ENCODE measurements at places on chromosomes 16 and 17.

DNA sequence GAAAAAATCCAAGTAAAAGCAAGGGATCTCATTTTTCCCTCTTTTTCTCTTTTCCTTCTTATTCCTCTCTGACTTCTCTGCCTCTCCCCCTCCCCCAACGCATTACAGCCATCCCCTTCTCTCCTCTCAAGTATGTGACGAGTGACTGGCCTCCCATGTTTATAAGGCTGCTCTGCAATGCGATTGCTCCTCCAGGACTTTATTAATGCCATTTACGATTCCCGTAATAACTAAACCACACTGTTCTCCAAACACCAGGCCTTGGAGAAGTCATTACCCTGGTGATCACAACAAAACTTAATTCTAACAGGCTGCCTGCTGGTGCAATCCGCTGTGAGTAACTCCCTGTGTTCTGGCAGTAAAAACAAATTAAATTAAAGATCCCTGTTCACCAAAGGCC, 88.8 kb downstream of the HS3ST3B1 start:
- DNase-seq, result no peak

GRCh38 chr16:83992624-83993023, 24.6 kb downstream of the NECAB2 start:
- no peak for DNase-seq

- DNase-seq, result no peak
Measured at GRCh38 chr17:10162096-10162495, 36.3 kb downstream of the GAS7 start.

DNA sequence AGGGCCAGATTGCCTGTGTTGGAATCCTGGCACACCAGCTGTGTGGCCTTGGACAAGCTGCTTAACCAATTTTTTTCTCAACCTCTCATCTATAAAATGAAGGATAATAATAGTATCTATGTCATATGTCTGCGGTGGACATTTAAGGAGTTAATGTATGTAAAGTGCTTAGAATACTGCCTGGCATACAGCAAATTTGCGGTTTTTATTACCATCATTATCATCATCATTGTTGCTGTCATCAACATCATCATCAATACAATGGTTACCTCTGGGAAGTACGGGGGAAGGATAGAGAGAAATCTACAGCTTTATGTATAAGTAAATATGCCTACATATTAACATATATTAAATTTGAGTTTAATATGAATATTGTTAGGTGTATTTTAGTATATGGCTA, 37.1 kb upstream of the COX10 start:
- no peak for DNase-seq

DNA sequence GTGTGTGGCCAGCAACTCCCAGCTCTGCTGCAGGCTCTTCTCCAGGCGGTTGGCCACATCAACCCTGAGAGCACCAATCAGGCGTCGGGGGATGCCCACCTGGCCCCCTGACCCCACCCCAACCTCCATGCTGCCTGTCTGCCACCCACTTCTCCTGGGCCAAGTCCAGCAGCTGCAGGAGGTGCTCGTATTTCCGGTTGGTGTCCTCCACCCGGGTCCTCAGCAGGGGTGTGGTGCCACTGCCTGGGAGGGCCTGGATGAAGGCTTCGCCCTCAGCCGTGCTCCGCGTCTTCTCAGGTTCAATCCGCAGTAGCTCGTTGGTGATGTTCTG, 44.6 kb downstream of the UBN1 start:
- no peak for DNase-seq

- DNase-seq, result no peak
Measured at GRCh38 chr16:71479420-71479819, 9.7 kb downstream of the ZNF19 start.

DNA sequence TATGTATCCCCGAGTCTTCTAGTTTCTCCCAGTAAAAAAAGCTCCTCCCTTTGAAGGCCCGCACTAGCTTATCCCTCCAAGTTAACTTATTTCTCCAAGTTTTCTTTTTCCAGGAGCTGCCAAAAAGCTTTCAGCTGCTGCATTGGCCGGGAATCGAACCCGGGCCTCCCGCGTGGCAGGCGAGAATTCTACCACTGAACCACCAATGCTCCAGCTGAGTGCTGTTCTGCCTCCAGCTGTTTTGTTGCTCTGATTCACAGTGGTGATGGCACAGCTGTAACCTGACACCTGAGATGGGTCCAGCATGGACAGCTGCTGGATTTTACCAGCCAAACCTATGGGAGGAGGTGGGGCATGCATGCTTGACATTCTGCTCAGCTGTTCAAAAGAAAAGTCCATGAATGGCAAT, 22.1 kb downstream of the VAC14 start:
- no peak for DNase-seq

- no peak for DNase-seq
Measured at GRCh38 chr17:17947966-17948365, 24.2 kb downstream of the TOM1L2 start.

DNA sequence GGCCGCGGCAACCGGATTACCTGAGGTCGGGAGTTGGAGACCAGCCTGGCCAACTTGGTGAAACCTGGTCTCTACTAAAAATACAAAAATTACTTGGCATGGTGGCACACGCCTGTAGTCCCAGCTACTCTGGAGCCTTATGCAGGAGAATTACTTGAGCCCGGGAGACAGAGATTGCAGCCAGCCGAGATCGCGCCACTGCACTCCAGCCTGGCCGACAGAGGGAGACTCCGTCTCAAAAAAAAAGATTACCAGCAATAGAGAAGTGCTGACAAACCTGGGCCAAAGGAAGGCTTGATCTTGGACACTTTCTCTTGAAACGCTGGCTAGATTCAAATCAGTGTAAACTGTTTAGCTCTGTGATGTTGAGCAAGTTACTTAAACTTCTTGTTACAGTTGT, 4.3 kb downstream of the MT1H start:
- DNase-seq, result peak; percentile 79

DNA sequence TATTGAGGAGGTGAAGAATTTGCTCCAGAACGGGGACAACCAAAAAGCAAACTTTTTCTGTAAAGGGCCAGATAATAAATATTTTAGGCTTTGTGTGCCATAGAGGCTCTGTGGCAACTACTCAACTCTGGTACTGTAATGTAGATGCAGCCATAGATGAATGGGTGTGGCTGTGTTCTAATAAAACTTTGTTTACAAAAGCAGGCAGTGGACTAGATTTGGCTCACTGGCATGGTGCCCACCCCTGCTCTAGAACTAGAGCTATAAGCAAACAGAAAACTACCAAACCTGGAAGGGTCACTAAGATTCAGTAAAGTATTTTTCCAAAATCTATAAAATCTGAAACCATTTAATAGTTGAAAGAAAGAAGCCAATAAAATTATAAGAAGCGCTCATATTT, 24.6 kb upstream of the SMURF2 start:
- no peak for DNase-seq

Data from activated CD4-positive, alpha-beta T cell treated with anti-CD3 and anti-CD28 coated beads, Interleukin-2, amount 10 ng/mL, durations not matched to agents 24 days and 14 days (primary cell).